ENCODE measurements at places on chromosomes 2 and 18. TPM values are rescaled to one million over a fixed set of nuclear protein-coding genes. Genes with fewer than 3 reads are reported as not detected.

The FBXO36 gene
- 2.2 TPM for total RNA-seq

GRCh38 chr2:107633580-107634147, 193.0 kb upstream of the RGPD4 start:
- no peaks in the 10 kb centered on the region for H3K27me3 ChIP-seq
- H3K4me3 ChIP-seq = no peak overlapping the region
- DNase-seq = no peak
- no peak overlapping the region for H3K27ac ChIP-seq

DNA sequence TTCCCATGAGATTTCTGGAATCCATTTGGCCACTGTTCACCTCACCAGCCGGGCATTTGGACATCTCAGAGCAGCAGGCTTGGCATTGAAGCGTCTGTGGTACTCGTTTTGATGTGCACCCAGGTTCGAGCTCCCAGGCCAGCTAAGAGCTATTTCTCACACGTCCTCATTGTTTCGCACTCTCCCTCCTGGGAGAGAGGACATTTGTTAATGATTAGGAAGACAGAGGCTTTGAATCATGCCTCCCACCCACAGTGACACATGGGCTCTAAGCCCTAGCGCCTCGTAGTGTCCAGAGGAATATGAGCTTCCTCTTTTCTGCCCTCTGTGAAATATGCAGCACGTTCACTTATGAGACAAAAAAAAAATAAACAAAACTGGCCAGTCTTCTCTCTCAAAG, 361.8 kb downstream of the RND3 start:
- no peaks in the 10 kb centered on the region for H3K36me3 ChIP-seq
- no peaks in the 10 kb centered on the region for H3K27me3 ChIP-seq
- no peak overlapping the region for H3K27ac ChIP-seq
- no peaks in the 10 kb centered on the region for H3K4me1 ChIP-seq

- H3K4me3 ChIP-seq = no peak overlapping the region
- no peaks in the 10 kb centered on the region for H3K27me3 ChIP-seq
- no peak overlapping the region for H3K27ac ChIP-seq
- H3K4me1 ChIP-seq = no peaks in the 10 kb centered on the region
- no peaks in the 10 kb centered on the region for H3K36me3 ChIP-seq
Measured at GRCh38 chr2:17146358-17146757, 371.9 kb downstream of the RAD51AP2 start.

GRCh38 chr2:109365131-109365530, 236.1 kb downstream of the SH3RF3 start:
- no peaks in the 10 kb centered on the region for H3K27me3 ChIP-seq
- no peaks in the 10 kb centered on the region for H3K36me3 ChIP-seq
- H3K27ac ChIP-seq = no peak overlapping the region
- peaks cover 2% of the 10 kb centered on the region for H3K4me1 ChIP-seq
- no peak overlapping the region for H3K4me3 ChIP-seq

The SP110 gene
- 46.1 TPM for total RNA-seq

All from aorta (tissue), 5 donors.